ENCODE measurements at places on chromosomes 7 and 10. TPM values are rescaled to one million over a fixed set of nuclear protein-coding genes. Genes with fewer than 3 reads are reported as not detected.
A peak's percentile ranks its signal among the peaks of the same experiment; 100 is the strongest.

Gene ABCB1
- total RNA-seq: 5.5 TPM

Gene CCDC172
- total RNA-seq: not detected

Gene PTCD1
- total RNA-seq: 9.6 TPM

Gene TAS2R5
- 2.7 TPM for total RNA-seq

Gene CCL24
- not detected for total RNA-seq

Gene ARMC3
- total RNA-seq: 0.46 TPM

Gene SMKR1
- 2.7 TPM for total RNA-seq

Gene CADPS2
- total RNA-seq: 46.2 TPM

Gene SLC29A3
- total RNA-seq: 5.1 TPM

Gene FAM237B
- not detected for total RNA-seq

Gene TMEM178B
- 29.6 TPM for total RNA-seq

- H3K4me3 ChIP-seq: no peak overlapping the region
- H3K4me1 ChIP-seq: peaks cover 6% of the 10 kb centered on the region
- H3K27ac ChIP-seq: no peak overlapping the region
- no peaks in the 10 kb centered on the region for H3K36me3 ChIP-seq
Observed at GRCh38 chr10:70380350-70381135, 1.9 kb downstream of the LRRC20 start.

DNA sequence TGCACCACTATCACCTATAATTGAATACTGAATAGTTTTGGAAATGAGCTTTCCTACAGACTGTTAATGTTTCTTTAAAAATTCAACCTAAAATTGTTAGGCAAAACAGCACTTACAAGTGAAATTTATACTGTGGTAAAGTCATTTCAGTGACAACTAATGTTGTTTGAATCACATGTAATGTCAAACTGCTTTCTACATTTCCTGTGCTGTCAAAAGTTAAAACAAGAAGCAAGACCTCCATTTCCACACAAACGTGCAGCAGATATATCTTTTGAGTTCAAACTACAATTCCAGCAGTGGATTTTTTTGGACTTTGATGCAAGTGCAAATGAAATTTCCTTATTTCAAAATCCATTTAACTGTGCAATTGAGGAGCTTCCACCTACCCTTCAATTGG, 199.8 kb downstream of the RNLS start:
- H3K27ac ChIP-seq: no peak overlapping the region
- DNase-seq: no peak
- no peaks in the 10 kb centered on the region for H3K27me3 ChIP-seq
- no peak overlapping the region for H3K4me3 ChIP-seq
- H3K4me1 ChIP-seq: peaks cover 25% of the 10 kb centered on the region
- no peaks in the 10 kb centered on the region for H3K36me3 ChIP-seq

DNA sequence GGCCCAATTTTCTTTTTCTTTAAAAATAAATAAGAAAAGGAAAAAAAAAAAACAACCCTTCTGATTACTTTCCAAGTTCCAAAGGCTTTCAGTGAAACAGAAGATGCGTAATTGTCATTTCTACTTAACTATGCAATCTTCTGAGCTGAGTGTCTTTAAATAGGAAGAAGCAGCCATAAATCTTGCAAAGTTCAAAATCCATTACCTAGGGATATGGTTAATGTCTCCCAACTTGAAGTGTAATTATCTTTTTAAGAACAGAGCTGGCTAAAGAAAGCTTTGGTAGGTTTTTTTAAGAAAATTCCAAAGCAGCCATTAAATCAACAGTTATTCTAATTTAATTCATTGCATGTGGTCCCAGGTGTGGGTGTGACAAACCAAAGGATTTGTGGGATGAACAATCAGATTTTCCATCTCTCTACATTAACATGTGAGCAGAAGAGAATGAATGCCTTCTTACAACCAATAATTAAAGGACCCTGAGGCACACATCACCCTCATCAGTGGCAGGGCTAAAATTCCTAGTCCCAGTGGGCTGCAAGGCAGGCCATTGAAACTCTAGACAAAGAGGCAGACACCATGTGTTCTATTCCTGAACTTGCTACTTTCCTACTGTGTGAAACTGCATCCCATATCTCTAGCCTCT, 419.2 kb downstream of the REEP3 start:
- H3K27me3 ChIP-seq: no peaks in the 10 kb centered on the region
- no peak overlapping the region for H3K27ac ChIP-seq
- H3K36me3 ChIP-seq: no peaks in the 10 kb centered on the region
- H3K4me3 ChIP-seq: no peak overlapping the region
- H3K4me1 ChIP-seq: peaks cover 6% of the 10 kb centered on the region

DNA sequence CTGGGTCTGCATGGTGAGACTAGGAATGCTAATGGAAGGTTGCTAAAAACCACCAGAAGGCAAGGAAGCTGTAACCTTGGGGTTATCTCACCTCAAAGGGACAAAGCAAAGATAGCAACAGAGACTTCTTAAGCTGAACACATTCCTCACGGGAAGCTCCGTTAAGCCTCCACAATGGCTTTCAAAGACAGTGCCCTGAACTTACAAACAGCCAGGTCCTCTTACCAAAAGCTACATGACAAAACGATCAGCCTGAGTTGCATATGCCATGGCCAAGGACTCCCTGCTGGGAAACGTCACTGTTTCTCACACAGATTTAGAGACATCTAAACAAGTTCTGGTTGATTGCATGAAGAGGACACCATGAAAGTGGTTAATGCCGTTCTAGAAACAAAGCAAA, 52.7 kb downstream of the HTR5A start:
- no peak overlapping the region for H3K4me3 ChIP-seq
- no peaks in the 10 kb centered on the region for H3K4me1 ChIP-seq
- no peak for DNase-seq

DNA sequence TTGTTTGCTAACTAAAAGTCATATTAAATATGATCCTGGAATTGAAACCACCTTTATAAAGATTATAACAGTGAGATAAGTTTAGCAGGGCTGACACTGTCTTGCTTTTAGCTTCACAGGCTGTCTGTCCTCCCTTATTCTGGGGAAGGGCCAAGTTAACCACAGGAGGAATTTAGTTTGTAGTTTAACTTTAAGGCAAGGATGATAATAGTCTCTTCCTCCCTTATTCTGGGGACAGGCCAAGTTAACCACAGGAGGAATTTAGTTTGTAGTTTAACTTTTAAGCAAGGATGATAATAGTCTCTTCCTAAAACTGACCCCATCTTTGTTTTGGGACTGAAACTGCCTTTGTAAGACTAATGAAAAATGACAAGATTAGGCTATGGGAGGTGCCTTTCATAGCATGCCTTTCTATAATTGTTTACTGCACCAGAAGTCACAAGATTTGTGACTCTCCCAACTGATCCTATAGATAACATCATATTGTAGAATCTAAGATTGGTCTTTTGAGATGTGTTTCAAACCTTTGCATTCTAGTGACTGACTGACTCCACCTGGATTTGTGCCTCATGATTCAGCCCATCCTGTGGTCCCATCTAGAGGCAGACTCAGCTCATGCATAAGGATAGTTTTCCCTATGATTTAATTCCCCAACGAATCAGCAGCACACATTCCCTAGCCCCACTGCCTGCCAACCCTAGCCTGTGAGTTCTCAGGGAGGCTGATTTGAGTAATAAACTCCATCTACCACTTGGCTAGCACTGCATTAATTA, 212.0 kb downstream of the MAGI2 start:
- no peaks in the 10 kb centered on the region for H3K4me1 ChIP-seq
- DNase-seq: no peak
- H3K27ac ChIP-seq: no peak overlapping the region
- no peaks in the 10 kb centered on the region for H3K27me3 ChIP-seq
- H3K36me3 ChIP-seq: no peaks in the 10 kb centered on the region

DNA sequence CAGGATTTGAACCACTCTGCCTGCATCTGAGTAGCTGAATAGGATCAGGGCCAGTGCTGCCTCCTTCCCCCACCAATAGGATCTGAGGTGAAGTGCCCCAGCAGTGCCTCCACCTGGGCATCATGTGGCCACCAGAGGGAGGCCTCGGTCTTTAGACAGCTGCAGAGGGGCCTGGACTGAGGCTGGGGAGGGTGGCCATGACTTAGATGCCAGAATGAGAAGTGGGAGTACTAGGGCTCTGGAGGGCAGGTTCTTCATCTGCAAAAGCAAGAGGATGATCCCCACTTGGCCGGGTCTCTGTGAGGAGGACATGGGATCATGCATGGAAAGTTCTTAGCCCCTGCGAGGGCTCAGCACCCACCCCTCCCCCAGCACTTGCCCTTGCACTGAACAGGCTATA, 56.9 kb downstream of the NEUROG3 start:
- H3K27me3 ChIP-seq: no peaks in the 10 kb centered on the region
- no peak for DNase-seq
- H3K27ac ChIP-seq: no peak overlapping the region
- no peaks in the 10 kb centered on the region for H3K36me3 ChIP-seq
- no peaks in the 10 kb centered on the region for H3K4me1 ChIP-seq
- H3K4me3 ChIP-seq: no peak overlapping the region

DNA sequence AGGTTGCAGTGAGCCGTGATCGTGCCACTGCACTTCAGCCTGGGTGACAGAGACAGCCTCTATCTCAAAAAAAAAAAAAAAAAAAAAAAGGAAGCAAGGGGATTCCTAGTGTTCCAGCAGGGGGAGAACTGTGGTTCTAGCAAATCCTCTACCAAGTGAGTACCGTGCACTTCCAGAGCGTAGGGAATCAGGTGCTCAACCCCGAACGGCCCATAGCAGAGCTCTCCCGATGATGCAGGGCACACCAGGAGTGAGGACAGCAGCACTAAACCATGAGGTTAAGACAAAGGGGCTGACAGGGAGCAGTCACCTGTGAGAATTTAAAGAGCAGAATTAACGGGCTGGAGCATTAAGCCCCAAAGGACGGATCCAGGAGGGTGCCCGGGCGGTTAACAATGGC, 173.6 kb downstream of the PTPRN2 start:
- no peak overlapping the region for H3K4me3 ChIP-seq
- H3K4me1 ChIP-seq: no peaks in the 10 kb centered on the region
- H3K27ac ChIP-seq: no peak overlapping the region
- H3K27me3 ChIP-seq: no peaks in the 10 kb centered on the region

DNA sequence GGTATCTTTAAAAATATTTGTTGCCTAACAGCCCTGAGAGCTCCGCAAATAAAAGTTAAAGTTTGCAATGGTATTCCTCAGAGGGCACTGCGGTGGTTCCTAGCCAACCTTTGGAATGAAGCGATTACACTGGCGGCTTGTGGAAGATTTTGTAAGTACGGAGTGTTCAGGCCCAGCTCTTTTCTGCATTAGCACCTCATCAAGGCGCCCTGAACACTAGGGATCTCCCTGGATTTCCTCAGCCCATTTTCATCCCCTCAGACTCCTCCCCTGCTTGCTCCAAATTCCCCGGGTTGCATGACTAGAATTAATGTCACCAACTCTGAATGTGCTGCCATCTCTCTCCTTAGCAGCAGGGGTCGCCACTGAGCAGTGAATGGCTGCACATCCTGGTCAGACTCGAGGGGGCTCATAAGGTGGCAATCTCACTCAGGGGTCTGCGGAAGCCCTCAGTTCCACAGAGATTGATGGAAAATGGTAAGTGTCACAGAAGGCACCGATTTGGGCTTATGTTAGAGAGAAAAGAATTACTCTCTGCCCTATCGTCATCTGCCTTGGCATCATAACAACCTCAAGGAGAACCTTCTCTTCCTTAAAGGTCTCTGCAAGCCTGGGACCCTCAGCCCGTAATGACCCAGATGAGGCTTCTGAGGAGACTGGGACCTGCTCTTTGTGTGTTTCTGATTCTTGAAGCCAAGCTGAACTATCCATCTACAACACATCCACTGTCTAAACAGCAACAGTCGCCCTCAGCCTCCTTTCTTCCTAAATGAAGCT, 262.8 kb upstream of the AOAH start:
- DNase-seq: peak; percentile 31
- H3K4me3 ChIP-seq: no peak overlapping the region
- peaks cover 17% of the 10 kb centered on the region for H3K4me1 ChIP-seq
- no peaks in the 10 kb centered on the region for H3K27me3 ChIP-seq
- no peaks in the 10 kb centered on the region for H3K36me3 ChIP-seq

- peaks cover 6% of the 10 kb centered on the region for H3K4me1 ChIP-seq
- H3K27ac ChIP-seq: no peak overlapping the region
- H3K4me3 ChIP-seq: no peak overlapping the region
- peak; percentile 39 for DNase-seq
- H3K27me3 ChIP-seq: no peaks in the 10 kb centered on the region
Observed at GRCh38 chr7:142880876-142881505, 4.6 kb downstream of the TRPV6 start.

GRCh38 chr7:131683536-131684125, 127.2 kb upstream of the PODXL start:
- no peak overlapping the region for H3K27ac ChIP-seq
- no peak overlapping the region for H3K4me3 ChIP-seq
- DNase-seq: no peak

DNA sequence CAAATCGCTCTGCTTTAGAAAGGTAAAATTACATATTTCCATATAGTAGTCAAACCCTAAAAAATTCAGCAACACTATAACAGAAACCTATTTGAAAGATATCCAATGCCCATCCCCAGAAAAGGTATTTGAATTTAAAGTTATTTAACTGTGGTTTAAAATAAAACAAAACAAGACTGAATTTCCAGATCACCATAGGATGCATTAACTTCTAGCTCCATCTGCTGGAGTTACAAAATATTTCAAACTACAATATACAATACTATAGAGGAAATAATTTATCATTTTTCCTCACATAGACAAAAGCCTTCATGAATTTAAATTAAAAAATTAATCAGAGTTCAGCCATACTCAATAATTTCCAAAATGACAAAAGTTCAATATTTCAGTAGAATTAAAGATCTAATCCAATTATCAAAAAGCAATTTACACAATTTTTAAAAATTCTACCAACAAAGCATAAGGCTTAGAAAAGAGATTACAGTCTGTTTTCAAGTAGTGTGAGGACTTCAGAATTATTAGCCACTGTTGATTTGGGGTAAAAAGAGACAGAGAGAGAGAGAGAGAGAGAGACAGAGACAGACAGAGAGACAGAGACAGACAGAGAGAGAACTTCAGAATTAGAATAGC, 75.9 kb downstream of the LMBR1 start:
- H3K4me1 ChIP-seq: no peaks in the 10 kb centered on the region
- no peaks in the 10 kb centered on the region for H3K36me3 ChIP-seq
- no peaks in the 10 kb centered on the region for H3K27me3 ChIP-seq
- DNase-seq: no peak
- no peak overlapping the region for H3K27ac ChIP-seq

DNA sequence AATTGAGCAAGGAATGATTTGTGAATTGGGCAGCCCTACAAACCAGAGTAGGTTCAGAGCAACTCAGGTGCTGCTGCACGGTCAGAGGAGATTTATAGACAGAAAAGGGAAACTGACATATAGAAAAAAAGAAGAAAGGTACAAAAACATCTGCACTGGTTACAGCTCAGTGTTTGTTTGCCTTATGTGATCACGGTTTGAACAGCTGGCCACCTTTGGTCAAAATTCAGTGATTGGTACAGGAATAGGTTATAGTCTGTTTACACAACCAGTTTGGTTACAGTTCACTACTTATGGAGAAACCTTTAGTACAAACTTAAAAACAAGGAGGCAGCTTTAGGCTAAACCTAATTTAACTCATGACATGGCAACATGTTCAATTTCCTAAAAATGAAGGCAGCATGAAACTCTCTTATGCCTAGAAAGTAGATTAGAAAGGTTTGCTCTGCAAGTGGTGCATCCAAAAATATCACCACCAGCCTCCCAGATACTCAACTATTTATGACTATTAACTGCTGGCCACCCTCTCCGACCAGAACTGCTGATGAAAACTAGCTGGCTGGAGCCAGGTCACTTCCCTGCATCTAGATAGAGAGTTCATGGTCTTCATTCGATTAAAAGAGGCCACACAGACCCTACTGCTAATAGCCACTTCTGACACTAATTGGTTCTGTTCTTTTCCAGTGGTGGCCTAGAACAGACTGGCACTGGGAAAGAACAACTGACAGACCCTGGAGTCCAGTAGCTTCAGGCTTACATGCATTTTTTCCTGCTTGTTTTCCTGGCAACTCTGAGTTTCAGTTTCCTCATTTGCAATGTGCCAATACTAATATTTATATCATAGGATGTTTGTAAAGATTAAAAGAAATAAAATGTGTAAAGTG, 548.0 kb downstream of the CCSER2 start:
- no peak overlapping the region for H3K27ac ChIP-seq
- DNase-seq: no peak
- H3K4me3 ChIP-seq: no peak overlapping the region
- no peaks in the 10 kb centered on the region for H3K36me3 ChIP-seq
- no peaks in the 10 kb centered on the region for H3K27me3 ChIP-seq
